Prostate gland (tissue), 2 donors: ENCODE measurements at places on chromosomes 13 and 19.

DNA sequence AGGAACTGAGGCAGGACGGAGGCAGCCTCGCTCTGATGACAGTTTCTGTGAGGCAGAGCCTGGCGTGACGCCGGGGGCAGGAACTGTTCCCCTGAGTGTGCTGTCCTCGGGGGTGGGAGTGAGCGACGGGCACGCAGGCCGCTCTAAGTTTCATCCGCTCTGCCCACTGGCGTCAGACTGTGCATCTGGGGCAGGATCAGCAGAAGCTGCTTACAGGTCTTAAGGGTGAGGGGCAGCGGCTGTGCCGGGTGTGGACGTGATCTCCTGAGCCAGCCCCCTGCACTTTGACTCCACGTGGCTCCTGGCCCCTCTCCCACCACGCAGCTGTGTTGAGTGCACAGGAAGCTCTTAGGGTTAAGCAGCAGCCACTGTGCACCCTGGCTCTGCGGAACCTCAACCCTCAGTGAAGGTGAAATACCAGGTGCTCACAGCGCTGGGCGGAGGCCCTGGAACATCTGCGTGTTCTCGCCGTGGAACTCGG lies 1.5 kb downstream of the GRK1 start:
- no peak for DNase-seq

GRCh38 chr19:16383584-16384161 lies 59.0 kb downstream of the KLF2 start:
- no peak for DNase-seq

- DNase-seq: no peak
Measured at GRCh38 chr19:42422901-42423461, 4.2 kb downstream of the LIPE start.

GRCh38 chr19:18422530-18423191 lies 3.5 kb downstream of the SSBP4 start:
- DNase-seq: no peak

DNA sequence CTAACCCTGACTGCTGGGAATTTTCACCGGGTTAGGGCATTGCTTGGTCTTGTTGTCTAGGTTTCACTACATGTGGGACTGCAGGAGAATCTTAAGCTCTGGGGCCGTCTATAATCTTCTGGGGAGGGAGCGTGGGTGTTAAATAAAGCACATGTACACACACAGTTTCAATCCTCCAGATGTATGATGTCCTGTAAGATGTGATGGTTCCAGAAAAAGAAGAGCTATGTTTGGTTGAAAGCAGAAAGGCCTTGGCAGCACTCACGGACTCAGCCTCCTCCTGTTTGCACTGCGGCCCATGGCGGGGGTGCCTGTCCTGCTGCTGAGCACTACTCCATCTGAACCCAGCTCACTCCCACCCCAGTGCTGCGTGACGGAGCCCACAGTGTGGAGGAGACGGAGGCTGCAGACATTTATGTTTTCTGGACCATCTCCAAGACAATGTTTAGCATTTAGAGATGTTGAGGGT lies 343.5 kb downstream of the TEX29 start:
- DNase-seq: no peak

DNA sequence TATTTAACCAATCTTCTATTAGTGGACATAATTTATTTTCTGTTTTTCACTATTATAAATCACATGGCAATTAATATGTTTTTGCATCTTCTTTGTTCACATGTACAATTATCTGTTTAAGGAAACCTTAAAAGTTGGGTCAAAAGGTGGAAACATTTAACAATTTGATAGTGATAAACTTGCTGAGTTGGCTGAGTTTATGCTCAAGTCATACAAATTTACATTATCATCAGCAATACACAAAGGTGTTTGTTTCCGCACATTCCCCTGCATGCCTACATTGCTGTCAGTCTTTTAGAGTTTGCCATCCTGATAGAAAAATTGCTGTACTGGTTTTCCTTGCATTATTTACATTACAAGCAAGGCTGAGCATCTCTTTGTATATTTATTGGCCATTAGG lies 139.5 kb downstream of the KCNRG start:
- DNase-seq: no peak

DNA sequence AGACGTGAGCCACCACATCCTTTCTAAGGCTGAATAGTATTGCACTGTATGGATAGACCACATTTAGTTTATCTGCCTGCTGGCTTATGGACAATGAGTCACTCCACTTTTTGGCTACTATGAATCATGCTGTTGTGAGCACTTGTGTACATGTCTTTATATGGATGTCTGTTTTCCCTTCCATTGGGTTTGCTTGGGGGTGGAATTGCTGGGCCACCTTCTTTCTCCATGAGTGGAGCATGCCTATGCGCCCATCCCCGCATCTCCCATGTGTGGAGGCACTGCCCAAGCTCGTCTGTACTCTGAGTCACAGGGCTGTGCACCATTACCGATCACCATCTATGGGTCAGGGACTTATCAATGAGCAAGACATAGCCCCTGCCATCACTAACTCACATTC lies 127.2 kb upstream of the GJB6 start:
- no peak for DNase-seq

GRCh38 chr19:38869160-38869835 lies 8.8 kb downstream of the RINL start:
- no peak for DNase-seq

DNA sequence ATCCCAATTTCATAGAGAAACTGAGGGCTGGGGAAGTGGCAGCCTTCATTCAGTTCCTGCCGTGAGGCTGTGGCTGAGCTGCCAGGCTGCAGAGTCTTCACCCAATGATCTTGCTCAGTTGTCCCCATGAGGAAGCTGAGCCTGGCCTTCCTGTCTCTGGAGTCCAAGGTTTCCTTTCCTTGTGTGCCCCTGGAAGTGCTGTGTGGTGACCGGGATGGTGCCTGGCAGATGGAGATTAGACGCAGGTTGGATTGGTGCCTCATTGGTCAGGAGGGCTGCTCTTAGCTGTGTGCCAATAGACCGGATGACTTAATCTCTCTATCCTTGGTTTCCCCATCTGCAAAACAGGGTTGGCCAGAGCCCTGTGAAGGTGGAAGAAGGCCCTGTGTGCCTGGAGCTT lies 24.6 kb downstream of the DNM2 start:
- DNase-seq: no peak

- no peak for DNase-seq
Measured at GRCh38 chr13:63381078-63381859, 1965.6 kb upstream of the PCDH20 start.

GRCh38 chr13:68588623-68589022 lies 1358.5 kb upstream of the PCDH9 start:
- no peak for DNase-seq

GRCh38 chr13:76499891-76500290 lies 386.3 kb downstream of the KCTD12 start:
- no peak for DNase-seq

GRCh38 chr13:34748073-34748472 lies 194.0 kb upstream of the NBEA start:
- DNase-seq: peak; percentile 26

DNA sequence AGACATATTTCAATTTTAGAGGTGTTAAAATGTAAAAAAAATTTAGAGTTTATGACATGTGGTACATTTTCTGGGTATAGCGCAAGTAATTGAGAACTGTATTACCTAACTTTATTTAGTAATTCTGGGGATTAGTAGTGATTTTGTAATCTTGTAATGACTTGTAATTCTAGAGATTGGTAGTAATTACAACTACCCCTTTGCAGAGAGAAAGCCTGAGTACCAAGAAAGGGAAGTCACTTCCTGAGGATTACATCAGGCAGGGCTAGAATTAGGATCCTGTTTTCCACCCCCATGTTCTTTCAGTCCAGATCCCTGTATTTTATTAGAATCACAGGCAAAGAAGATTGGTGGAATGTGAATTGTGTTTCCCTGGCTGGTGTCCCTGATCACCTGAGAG lies 274.9 kb downstream of the KCNRG start:
- DNase-seq: no peak

DNA sequence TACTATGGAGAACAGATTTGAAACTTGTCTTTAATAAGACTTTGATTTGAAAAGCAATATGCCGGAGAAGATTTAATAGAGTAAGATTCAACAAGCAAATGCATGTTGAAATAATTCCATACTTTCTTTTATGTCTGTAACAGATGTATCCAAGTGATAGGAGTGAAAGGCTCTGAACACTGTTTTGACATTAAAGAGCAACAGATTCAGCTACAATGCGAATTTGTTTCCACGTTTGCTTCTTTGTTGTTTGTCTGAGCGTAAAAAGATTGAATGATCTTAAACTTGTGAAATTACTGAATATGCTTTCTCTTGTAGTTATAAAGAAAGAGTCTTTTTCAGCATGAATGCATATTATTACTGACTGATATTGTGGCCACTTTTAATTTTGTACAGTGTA lies 2612.9 kb downstream of the PCDH9 start:
- DNase-seq: no peak

DNA sequence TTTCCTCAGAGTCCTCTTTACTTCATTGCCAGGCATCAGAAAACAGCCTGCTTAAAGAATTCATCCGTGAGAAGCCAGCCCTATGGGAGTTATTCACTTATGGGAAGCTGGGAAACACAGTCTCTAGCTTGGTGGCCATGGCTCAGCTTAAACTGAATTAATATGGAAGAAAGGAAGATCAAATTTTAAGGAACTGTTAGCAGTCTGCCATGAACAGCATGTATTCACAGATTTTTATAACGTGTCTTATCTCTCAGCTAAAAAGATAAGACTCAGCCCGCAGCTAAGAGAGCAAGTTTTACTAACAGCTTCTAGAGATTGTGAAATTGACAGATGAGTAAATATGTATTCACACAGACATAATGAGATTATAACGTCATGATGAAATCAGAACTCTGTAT lies 253.7 kb upstream of the RXFP2 start:
- no peak for DNase-seq

- DNase-seq: no peak
Measured at GRCh38 chr19:32611161-32611560, 30.2 kb downstream of the PDCD5 start.

DNA sequence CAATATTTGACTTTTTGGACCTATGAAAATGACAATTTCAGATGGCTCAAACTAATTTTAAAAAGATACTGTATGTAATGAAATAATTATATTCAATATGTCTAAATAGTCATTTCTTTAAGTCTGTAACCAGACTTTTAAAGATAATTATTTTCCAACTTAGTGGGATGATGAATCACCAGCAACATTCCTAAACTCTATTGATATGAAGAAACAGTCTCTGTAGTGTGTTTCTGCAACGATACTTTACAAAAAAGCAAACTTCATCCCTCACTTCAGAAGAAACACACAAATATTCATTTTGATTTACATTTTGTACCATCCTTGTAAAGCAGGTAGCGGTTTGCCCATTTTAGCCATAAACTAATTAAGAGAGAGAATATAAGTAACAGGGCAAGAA lies 417.4 kb downstream of the EFNB2 start:
- no peak for DNase-seq

GRCh38 chr19:32097620-32098019 lies 247.8 kb upstream of the ZNF507 start:
- DNase-seq: no peak

DNA sequence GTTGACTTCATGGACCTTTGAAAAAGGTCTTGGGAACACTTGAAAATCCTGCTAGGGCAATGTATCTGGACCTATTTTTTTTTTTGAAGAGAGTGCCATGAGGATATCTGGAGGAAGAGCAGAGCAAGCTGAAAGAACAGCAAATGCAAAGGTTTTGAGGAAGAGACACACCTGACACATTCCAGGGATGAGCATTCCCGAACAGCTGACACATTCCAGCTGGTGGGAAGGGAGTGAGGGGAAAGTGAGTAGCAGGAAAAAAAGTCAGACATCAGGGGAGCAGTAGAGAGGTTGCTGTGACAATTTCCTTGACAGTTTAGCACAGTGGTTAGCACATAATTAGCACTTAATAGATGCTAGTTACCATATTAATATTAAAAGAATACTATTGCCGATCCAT lies 14.7 kb downstream of the DGKH start:
- DNase-seq: no peak

DNA sequence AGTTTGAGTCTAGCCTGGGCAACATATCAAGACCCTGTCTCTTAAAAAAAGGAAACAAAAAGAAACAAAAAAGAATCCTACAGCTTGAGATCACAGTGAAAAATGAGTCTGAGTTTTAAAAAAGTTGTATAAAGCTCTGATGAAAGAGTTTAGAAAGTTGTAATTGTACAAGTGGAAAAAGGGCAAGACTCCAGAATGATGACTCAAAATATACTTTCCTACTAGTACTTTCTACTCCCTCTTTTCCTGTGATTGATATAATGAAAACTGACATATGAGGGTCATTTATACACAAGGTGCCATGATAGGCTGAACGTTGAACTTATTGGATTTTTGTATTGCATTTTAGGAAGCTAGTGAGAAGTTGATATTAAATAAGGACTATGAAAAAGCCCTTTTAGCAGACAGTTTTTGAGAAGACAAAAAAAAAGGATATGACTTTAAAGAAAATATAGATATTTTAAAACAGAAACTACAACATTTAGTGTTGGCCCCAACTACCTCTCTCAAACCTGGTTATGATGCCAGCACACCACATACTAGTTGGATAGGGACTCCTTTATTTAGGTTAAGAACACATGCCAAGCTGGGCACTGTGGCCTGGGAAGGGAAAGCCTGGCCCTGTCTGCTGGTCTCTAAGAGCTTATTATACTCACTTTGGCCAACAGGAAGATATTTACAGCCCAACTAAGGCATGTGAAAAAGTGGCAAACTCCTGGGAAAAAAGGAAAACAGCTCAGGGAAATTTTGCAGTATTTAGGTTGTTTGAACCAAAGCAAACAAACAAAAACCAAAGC lies 116.6 kb downstream of the KL start:
- no peak for DNase-seq

DNA sequence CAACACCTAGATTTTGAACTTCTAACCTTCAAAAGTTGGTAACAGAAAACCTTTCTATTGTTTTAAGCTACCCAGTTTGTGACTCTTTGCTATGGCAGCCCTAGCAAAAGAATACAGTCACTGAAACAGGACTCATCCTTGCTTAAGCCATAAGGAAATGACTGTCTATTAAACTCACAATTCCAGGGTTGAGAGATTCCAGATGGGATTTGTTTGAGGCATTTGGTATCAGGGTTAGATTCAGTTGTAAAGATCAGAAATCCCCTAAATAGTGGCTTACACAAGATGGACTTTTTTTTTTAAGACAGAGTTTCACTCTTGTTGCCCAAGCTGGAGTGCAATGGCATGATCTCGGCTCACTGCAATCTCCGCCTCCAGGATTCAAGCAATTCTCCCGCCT lies 41.1 kb upstream of the RGCC start:
- DNase-seq: no peak

- no peak for DNase-seq
Measured at GRCh38 chr13:98787996-98788395, 35.5 kb upstream of the SLC15A1 start.

GRCh38 chr13:114235697-114236096 lies 1.0 kb downstream of the CDC16 start:
- no peak for DNase-seq

- DNase-seq: no peak
Measured at GRCh38 chr19:50933640-50934039, 19.2 kb downstream of the KLK5 start.

DNA sequence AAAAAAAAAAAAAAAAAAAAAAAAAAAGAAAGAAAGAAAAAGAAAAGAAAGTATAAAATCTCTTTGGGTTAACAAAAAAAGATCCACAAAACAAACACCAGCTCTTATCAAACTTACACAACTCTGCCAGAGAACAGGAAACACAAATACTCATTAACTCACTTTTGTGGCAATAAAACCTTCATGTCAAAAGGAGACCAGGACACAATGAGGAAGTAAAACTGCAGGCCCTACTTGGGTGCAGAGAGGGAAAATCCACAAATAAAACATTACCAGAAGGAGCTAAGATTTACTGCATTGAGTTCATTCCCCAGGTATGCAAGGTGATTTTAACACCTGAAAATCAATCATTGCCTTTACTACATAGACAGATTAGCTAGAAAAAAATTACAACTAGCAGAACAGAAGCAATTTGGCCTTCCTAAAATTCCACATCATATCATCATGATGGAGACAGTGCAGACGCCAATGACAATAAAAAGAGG lies 9.6 kb upstream of the CEACAM5 start:
- DNase-seq: peak; percentile 49
